ENCODE measurements at places on chromosomes 3 and 15. TPM values are rescaled to one million over a fixed set of nuclear protein-coding genes. Genes with fewer than 3 reads are reported as not detected.

Gene SH2D7
- total RNA-seq = 2.3 TPM

Gene SPTBN5
- total RNA-seq = 7.1 TPM

Gene KBTBD12
- 2.1 TPM for total RNA-seq

Gene APBA2
- total RNA-seq = 3.4 TPM

Gene SRGAP3
- 7.8 TPM for total RNA-seq

Gene CCR8
- total RNA-seq = not detected

Gene PCSK6
- total RNA-seq = 15.0 TPM

Gene SLC30A4
- total RNA-seq = 4.7 TPM

Gene MELTF
- total RNA-seq = 2.8 TPM

Gene PPIP5K1
- total RNA-seq = 104 TPM

Gene CLDN16
- 3.2 TPM for total RNA-seq

Gene DBR1
- total RNA-seq = 19.2 TPM

Gene SORD
- total RNA-seq = 36.4 TPM

Gene TXNRD3
- total RNA-seq = 6.4 TPM

Gene SLC6A20
- total RNA-seq = 55.4 TPM

Gene ARNT2
- 6.6 TPM for total RNA-seq

Gene C3orf20
- total RNA-seq = not detected

Gene IL20RB
- total RNA-seq = 0.66 TPM

Gene ANKUB1
- total RNA-seq = not detected

Gene IGDCC3
- 0.69 TPM for total RNA-seq

All from mucosa of gallbladder (tissue), 1 donor.